ENCODE measurements at places on chromosomes 5 and 9.

DNA sequence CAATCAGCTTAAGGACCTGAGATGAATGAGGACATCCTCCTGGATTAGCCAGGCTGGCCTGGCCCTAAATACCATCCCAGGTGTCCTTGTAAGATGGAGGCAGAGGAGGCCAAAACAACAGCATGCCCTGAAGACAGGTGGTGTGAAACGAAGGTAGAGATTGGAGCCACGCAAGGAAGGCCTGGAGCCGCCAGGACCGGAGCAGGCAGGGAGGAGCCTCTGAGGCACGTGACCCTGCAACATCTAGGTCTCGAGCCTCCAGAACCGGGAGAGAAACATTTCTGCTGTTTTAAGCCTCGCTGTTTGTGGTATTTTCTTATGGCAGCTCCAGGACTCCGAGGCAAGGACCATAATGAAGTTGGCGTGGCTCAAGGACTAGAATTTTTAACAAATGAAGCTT, 9.7 kb upstream of the COL5A1 start:
- no peak for DNase-seq

GRCh38 chr5:157471709-157472108, 11.7 kb downstream of the NIPAL4 start:
- DNase-seq, result no peak

DNA sequence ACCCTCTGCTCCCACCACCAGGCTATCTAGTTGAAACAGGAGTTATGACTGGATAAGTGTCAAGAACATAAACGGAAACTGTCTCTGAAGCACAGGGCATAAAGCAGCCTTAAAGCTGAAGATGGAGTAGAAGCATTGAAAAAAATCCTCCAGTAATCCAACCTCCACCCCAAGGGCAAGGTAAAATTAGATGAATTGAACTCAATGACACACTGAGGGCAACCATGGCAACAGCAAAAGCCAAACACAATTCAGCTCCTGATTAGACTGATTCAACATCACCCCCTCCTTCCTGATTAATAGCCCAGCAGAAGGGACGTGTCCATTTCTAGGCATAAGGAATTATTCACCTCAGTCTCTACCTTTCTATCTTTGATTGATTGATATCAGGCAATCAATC, 183.2 kb upstream of the MAP3K1 start:
- no peak for DNase-seq

GRCh38 chr9:136080716-136081112, 14.4 kb downstream of the NACC2 start:
- no peak for DNase-seq

GRCh38 chr5:125411071-125411743, 664.8 kb upstream of the ZNF608 start:
- DNase-seq, result no peak

DNA sequence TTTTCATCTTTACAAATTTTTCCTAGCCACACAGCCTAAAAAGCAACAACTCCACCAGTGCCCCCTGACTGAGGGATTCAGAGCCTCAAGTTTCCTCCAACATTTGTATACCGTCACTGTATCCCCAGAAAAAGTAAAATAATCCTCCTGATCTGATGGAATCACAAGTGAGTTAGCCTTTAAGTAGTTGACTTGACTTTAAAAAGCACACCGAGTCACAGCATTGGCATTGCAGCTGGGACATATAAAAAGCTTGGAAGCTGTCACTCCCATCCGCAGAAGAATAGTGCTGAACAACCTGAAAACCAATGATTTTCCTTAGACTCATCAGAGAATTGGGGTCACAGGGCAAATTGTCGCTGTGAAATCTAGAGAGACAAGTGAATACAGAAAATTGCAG, 41.6 kb upstream of the FBN2 start:
- no peak for DNase-seq

GRCh38 chr5:172544371-172545095, 90.2 kb upstream of the SH3PXD2B start:
- DNase-seq, result no peak

- DNase-seq, result peak; percentile 83
Measured at GRCh38 chr5:14035859-14036503, 91.5 kb upstream of the DNAH5 start.

DNA sequence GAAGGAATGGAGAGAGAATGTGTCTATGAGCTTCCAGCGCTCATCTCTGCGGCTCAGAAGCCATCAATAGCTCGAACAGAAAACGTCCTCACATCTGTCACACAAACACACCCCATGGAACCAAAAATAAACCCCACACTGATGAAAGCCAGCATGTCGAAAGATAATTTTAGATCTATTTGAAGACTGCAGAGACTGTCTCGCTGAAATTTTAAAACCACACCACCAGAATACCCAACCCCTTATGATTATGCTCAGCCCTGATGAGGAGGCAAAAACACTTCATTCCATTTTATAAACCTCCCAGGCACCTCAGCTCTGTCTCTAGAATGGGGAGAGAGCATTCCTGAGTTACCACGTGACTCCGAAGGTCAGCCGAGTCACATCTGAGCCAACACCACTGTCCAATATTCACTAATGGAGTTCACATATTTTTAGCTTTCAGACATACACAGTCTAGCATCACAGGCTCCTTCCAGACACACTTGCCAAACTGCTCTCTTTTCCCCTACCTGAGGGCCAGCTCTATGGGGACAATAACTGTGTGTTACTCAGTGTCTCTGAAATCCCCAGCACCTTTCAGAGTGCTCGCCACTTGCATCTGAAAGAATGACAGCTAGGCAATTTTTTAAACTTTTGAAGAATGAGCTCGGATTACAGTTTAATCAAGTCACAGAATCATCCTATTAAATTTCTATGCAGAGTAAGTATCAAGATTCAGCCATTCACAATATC, 63.2 kb downstream of the SERINC5 start:
- DNase-seq, result no peak

GRCh38 chr5:143343042-143343441, 60.4 kb downstream of the NR3C1 start:
- DNase-seq, result no peak

GRCh38 chr9:114590328-114590727, 2.8 kb downstream of the ATP6V1G1 start:
- no peak for DNase-seq

GRCh38 chr5:123785162-123786071, 273.4 kb downstream of the CSNK1G3 start:
- no peak for DNase-seq

- DNase-seq, result no peak
Measured at GRCh38 chr5:95114305-95114704, 170.6 kb downstream of the MCTP1 start.

GRCh38 chr5:81162501-81162900, 70.6 kb upstream of the CKMT2 start:
- DNase-seq, result no peak

DNA sequence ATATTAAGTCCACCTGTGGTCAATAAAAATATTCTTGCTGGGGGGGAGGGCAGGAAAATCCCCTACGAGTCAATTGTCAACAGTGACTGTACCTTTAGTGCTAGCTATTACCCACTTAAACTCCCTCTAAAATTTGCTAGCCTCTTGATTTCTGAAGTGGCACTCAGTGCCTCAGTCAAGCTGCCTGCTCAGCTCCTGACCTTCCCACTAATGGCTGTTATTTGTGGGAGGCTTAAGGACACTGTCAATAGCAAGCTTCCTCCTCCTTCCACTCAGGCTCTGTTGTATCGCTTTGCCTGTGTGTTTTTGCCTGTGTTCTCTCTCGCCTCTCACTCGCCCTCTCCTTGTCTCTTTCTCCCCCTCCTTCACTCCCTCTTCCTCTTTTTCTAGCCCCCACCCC, 140.8 kb downstream of the BNC2 start:
- DNase-seq, result no peak

DNA sequence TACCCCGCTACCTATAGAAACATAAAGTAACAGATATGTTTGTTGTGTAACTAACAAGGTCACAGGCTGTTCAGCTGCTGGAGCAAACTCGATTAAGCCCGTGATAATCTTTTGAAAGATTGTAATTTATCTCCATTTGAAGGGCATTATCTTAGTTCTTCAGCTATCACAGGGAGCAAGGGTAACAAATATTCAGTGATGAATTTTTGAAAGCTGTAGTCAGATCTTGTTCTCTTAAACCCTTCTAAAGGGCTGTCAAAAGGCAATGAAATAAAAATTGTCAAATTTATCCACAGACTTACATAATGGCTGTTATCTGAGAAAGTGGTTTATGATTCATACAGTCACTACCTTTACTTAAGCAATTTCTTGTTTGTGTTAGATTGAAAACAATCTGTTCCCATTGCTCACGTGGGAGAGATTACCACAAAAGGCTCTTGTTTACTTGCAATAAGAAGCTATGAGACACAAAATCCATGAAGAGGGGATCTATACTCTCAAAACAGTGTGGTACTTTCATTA, 78.3 kb upstream of the ZNF608 start:
- no peak for DNase-seq

DNA sequence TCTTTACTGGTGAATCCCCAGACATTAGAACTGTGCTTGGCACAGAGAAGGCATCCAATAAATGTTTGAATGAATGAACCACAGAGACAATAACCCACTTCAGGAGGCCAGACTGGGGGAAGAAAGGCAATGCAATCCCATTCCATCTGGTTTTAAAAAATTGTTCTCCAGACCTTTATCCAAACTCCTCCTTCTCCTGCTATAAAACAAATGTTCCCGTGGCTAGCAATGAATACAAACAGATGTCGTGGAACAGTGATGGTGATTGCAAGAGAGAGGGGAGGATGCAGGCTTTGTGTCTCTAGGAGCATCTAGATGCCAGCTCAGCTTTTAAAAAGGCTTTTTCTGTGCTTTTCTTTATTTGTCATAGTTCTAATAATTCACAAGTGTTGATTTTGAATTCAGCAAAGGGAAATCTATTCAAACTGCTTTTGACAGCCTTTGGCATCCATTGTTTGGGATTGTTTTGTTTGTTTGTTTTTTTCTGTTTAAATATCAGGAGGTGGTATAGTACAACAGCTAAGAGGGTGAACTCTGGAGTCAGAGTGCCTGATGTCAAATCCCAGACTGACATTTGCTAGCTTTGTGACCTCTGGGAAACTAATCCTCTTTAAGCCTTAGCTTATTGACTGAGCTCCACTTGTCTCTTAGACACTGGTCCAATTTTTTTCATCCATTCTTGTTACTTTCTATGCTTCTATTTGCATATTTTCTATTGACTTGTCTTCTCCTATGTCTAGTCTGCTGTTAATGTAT, 59.1 kb downstream of the TNFSF15 start:
- no peak for DNase-seq

GRCh38 chr9:79880626-79881025, 308.9 kb downstream of the TLE4 start:
- DNase-seq, result no peak

- DNase-seq, result no peak
Measured at GRCh38 chr9:11319538-11319937, 706.7 kb upstream of the PTPRD start.

GRCh38 chr5:136246632-136247031, 53.7 kb upstream of the SMIM32 start:
- no peak for DNase-seq

DNA sequence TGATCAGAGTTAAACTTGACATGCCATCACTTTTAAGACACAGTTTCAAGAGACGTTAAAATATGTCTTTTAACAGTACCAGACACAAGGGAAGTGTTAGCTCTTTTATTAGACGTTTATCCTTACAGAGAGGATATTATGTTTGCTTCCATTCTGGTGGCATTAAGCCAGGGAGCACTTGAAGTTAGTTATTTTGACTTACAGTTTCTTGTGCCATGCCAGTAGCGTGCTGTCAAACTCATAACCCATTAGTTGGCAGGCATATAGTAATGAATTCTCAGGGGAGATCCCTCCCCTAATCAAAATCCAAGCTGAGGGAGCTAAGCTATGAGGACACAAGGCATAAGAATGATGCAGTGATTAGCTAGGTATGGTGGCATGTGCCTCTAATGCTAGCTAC, 66.5 kb downstream of the RPS6 start:
- DNase-seq, result no peak

- no peak for DNase-seq
Measured at GRCh38 chr9:136339173-136339957, 12.0 kb downstream of the GPSM1 start.

GRCh38 chr5:66645039-66645438, 48.8 kb downstream of the MAST4 start:
- DNase-seq, result no peak

- no peak for DNase-seq
Measured at GRCh38 chr5:125372694-125373631, 626.5 kb upstream of the ZNF608 start.

DNA sequence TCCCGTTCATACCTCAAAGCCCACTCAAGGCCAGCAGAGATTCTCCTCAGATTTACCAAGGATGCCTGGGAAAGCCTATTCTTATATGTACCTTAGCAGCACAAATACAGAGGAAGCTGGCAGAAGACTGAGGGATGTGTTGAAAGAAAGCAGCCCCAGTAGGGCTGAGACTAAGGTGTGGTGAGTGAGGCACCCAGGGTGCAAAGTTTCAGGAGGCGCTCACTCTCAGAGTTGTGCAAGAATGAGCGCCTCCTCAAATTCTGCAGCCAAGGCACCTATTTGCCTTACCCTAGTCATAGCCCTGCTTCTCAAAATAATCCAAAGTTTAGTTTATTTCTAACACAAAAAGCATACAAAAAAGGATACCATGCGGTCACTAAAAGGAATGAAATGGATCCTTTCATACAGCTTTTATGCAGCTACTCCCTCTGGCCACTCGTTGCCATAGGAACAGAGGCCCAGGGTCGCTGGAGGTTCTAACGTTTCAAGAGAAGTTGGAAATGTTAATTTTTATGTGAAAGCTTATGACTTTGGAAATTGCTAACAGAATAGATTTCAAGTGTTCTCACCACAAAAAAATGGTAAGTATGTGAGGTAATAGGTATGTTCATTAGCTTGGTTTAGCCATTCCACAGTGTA, 79.7 kb upstream of the SMIM23 start:
- no peak for DNase-seq

DNA sequence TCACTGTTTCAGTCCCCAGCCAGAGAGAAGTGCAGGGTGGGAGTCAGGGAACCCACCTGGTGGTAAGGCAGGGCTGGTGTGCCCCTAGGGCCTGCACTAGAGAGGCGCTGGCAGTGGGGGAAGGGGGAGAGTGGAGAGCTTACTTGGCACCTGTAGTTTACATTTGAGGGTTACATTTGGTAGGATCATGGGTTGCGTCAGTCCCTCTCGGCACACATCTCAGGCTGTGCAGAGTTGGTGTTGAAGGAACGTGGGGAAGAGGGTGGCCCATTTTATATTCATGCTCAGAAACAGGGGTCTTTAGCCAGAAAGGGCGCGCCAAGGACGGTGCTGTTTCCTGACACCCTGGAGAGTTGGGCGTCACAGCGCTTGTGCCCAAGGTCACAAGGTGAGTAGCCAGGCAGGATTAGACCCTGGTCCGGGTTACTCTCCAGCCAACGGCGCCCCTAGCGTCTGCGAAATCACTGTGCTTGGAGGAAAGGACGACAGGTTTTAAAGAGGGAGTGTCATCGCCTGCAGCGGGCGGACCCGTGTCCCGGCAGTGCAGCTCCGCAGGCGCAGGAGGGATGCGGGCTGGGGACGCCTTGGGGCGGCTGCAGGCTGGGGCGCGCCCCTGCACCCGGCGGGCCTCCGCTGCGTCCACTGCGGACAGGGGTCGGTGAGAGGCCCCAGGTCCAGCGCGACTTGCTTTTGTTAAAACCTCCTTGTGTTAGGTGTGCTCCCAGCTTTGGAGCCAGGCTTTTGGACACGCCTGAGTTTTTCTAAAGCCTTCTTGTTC, 272.6 kb downstream of the FANCC start:
- DNase-seq, result no peak

- DNase-seq, result no peak
Measured at GRCh38 chr5:43418561-43418960, 6.4 kb upstream of the CCL28 start.

Data from hematopoietic multipotent progenitor cell (in vitro differentiated cells).